Activated naive CD4-positive, alpha-beta T cell treated with anti-CD3 and anti-CD28 coated beads, Interleukin-2, amount 10 ng/mL, durations not matched to agents 7 days and 5 days (primary cell): ENCODE measurements at places on chromosomes 12 and 14.

GRCh38 chr12:107891967-107892366 lies 117.5 kb downstream of the ASCL4 start:
- no peaks in the 10 kb centered on the region for H3K36me3 ChIP-seq
- H3K4me3 ChIP-seq = no peak overlapping the region
- H3K4me1 ChIP-seq = no peaks in the 10 kb centered on the region
- no peak for DNase-seq
- no peak overlapping the region for H3K27ac ChIP-seq
- no peaks in the 10 kb centered on the region for H3K27me3 ChIP-seq

DNA sequence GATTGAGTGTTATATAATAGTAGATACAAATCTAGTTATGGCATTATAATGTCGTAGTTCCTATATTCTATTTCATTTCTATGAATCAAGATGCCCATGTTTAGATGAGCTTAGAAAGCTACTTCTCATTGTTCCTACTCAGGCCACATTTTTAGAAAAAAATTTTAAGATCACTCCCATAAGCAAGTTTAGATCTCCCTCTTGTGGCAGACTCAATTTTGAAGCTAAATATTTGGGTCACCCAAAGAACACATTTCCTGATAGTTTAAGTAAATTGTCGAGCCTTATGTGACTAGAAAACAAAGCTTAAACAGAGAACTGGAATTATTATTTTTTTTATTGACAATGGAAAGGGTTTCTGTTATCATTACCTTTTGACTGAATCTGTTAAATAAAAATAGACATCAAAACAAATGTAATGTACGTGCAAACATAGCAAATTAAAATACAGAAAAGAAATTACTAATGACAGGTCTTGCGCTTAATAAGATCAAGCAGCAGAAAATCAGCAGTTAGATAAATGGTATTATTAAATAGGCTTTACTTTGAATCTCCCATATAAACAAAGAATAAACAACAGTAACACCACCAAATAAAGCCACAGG lies 180.2 kb downstream of the ACSS3 start:
- no peak overlapping the region for H3K27ac ChIP-seq
- H3K27me3 ChIP-seq = no peaks in the 10 kb centered on the region
- no peak for DNase-seq
- H3K36me3 ChIP-seq = no peaks in the 10 kb centered on the region

DNA sequence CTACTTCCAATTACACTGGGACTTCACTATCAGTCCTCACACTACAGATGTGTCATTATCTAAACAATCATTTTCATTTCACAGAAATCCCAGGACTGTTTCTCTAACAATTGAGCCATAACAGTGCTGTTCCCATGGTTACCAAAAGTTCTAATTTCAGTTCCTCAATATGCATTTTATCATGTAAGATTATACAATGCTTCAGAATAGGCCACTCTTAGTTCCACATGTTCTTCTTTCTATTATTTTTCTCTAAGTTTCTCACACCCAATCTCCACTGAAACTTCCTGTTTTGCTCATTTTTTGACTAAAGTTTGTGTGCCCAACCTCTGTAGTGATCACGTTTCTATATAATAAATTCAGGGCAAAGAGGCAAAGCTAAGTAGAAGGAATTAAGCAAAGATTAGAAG lies 185.8 kb downstream of the DUSP6 start:
- no peak overlapping the region for H3K27ac ChIP-seq
- peaks cover 20% of the 10 kb centered on the region for H3K4me1 ChIP-seq
- H3K27me3 ChIP-seq = no peaks in the 10 kb centered on the region
- no peak overlapping the region for H3K4me3 ChIP-seq

- H3K4me1 ChIP-seq = no peaks in the 10 kb centered on the region
- H3K36me3 ChIP-seq = no peaks in the 10 kb centered on the region
- H3K27me3 ChIP-seq = no peaks in the 10 kb centered on the region
- no peak overlapping the region for H3K4me3 ChIP-seq
Measured at GRCh38 chr12:72094490-72094889, 155.8 kb downstream of the TPH2 start.

GRCh38 chr14:91942946-91943345 lies 4.5 kb downstream of the FBLN5 start:
- no peak overlapping the region for H3K4me3 ChIP-seq
- no peaks in the 10 kb centered on the region for H3K36me3 ChIP-seq
- peaks cover 40% of the 10 kb centered on the region for H3K27me3 ChIP-seq
- H3K27ac ChIP-seq = no peak overlapping the region

GRCh38 chr14:97603201-97603600 lies 806.0 kb downstream of the VRK1 start:
- H3K36me3 ChIP-seq = peaks cover 16% of the 10 kb centered on the region
- H3K27me3 ChIP-seq = no peaks in the 10 kb centered on the region
- peak; percentile 66 for DNase-seq
- H3K4me1 ChIP-seq = peaks cover 35% of the 10 kb centered on the region

GRCh38 chr12:132660052-132660451 lies 27.1 kb downstream of the POLE start:
- H3K27me3 ChIP-seq = no peaks in the 10 kb centered on the region
- peaks cover 66% of the 10 kb centered on the region for H3K36me3 ChIP-seq
- H3K4me1 ChIP-seq = peaks cover 52% of the 10 kb centered on the region
- peak overlapping the region; percentile 80 for H3K27ac ChIP-seq
- H3K4me3 ChIP-seq = no peak overlapping the region

DNA sequence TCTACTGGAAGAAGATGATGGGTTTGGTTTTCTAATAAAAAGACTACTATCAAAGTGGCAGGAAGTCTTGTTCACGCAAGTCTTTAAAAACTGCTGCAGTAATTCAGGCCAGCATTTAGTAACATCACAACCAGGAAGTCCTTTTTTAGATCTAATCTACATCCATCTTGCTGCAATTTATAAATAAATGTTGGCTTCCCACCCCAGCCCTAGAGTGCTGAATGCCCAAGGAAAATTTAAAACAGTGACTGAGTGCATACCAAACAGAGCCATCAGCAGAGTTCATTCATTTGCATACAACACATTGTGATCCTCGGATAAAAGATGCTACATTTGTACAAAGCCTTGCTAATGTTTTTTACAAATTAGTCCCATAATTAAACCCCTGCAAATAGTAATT lies 72.1 kb downstream of the PHLDA1 start:
- no peak overlapping the region for H3K4me3 ChIP-seq
- peaks cover 26% of the 10 kb centered on the region for H3K4me1 ChIP-seq
- no peak for DNase-seq
- no peaks in the 10 kb centered on the region for H3K36me3 ChIP-seq
- H3K27ac ChIP-seq = no peak overlapping the region

GRCh38 chr14:99706107-99706900 lies 22.2 kb downstream of the CYP46A1 start:
- H3K27me3 ChIP-seq = peaks cover 17% of the 10 kb centered on the region
- no peak overlapping the region for H3K27ac ChIP-seq
- H3K36me3 ChIP-seq = no peaks in the 10 kb centered on the region
- no peak for DNase-seq
- H3K4me3 ChIP-seq = no peak overlapping the region

DNA sequence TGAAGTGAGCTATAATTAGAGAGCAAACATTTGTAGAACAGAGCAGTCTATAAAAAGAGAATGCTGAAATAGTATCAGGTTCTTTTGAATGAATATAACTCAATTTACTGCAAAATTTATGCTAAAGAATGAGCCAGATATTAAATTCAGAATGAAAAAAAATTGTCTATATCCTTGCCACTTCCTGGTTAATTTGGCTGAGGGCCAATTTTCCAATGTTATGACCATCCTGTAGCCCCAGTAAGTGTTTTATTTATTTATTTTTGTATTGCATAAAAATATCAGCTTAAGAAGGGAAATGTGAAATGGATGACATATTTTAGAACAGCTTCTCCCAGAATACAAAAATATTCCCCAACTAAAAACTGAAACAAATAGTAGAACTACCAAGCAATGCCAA lies 263.4 kb downstream of the SOX5 start:
- no peaks in the 10 kb centered on the region for H3K27me3 ChIP-seq
- DNase-seq = no peak
- H3K4me1 ChIP-seq = no peaks in the 10 kb centered on the region
- H3K27ac ChIP-seq = no peak overlapping the region

- H3K27ac ChIP-seq = no peak overlapping the region
- no peaks in the 10 kb centered on the region for H3K4me1 ChIP-seq
- H3K27me3 ChIP-seq = peaks cover 77% of the 10 kb centered on the region
- no peaks in the 10 kb centered on the region for H3K36me3 ChIP-seq
- no peak for DNase-seq
Measured at GRCh38 chr14:93788543-93789227, 400 bp upstream of the PRIMA1 start.

GRCh38 chr12:67161322-67161918 lies 107.7 kb upstream of the CAND1 start:
- H3K27ac ChIP-seq = no peak overlapping the region
- no peaks in the 10 kb centered on the region for H3K27me3 ChIP-seq
- peak; percentile 60 for DNase-seq
- H3K4me1 ChIP-seq = no peaks in the 10 kb centered on the region
- H3K36me3 ChIP-seq = no peaks in the 10 kb centered on the region

DNA sequence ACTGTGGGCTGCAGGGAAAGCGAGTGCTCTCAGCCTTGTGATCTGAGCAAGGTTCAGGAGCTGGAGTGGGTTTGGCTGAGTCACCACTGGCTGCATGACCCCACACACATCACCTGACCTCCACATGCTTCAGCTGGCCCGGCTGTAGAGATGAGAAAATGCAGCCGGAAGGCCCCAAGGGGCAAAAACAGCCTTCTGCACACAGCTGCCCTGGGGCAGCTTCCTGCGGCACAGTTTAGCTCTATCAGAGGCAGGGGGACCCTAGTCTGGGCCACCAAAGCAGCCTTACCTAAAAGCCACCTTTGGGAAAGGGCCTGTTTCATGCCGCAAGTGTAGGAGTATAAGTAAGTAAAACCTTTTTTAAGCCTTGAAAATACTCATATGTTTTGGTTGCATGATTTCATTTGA lies 123.3 kb downstream of the SSPN start:
- no peak for DNase-seq
- H3K27me3 ChIP-seq = no peaks in the 10 kb centered on the region
- no peak overlapping the region for H3K27ac ChIP-seq
- no peaks in the 10 kb centered on the region for H3K36me3 ChIP-seq

DNA sequence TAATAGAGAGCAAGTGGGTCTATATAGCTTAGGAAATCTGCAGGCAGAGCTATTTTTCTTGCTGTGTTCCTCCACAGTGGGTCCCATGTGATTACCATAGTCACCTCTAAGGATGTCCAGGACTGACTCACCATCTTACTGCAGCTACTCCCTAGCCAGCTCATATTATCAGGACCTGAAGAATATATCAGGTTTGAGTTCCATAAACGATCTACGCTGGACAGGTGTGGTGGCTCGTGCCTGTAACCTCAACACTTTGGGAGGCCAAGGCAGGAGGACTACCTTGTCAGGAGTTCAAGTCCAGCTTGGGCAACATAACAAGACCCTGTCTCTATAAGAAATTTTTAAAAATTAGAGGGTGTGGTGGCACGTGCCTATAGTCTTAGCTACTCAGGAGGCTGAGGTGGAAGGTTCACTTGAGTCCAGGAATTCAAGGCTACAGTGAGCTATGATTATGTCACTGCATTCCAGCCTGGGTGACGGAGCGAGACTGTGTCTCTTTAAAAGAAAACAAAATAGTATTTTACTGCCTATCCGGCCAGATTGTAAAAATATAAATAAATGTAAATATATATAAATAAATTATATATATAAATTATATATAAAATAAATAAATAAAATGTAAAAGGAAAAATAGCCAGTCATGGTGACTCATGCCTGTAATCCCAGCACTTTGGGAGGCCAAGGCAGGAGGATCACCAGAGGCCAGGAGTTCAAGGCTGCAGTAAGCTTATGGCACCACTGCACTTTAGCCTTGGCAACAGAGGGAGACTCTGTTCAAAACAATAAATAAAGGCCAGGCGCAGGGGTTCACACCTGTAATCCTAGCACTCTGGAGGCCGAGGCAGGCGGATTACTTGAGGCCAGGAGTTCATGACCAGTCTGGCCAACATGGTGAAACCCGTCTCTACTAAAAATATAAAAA lies 6.9 kb upstream of the SPRYD4 start:
- H3K4me3 ChIP-seq = no peak overlapping the region
- H3K36me3 ChIP-seq = no peaks in the 10 kb centered on the region
- peaks cover 4% of the 10 kb centered on the region for H3K27me3 ChIP-seq
- DNase-seq = no peak
- H3K4me1 ChIP-seq = peaks cover 7% of the 10 kb centered on the region

DNA sequence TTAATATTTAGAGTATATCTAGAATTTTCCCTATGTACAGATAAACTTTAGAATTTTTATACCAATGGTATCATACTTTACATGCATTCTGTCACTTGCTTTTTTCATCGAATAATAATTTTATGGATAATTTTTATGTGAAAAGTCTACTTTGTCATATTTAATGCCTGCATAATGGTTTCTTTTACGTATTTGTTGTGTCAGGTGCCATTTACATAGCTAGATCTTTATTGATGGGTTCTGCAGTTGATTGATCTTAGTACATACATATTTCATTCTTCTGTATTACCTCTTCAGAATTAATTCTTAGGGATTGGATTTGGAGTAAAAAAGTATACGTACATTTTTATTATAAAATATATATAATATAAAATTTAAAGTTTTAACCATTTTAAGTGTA lies 77.7 kb upstream of the NEDD1 start:
- H3K27ac ChIP-seq = no peak overlapping the region
- H3K4me1 ChIP-seq = no peaks in the 10 kb centered on the region
- no peaks in the 10 kb centered on the region for H3K27me3 ChIP-seq
- DNase-seq = no peak

DNA sequence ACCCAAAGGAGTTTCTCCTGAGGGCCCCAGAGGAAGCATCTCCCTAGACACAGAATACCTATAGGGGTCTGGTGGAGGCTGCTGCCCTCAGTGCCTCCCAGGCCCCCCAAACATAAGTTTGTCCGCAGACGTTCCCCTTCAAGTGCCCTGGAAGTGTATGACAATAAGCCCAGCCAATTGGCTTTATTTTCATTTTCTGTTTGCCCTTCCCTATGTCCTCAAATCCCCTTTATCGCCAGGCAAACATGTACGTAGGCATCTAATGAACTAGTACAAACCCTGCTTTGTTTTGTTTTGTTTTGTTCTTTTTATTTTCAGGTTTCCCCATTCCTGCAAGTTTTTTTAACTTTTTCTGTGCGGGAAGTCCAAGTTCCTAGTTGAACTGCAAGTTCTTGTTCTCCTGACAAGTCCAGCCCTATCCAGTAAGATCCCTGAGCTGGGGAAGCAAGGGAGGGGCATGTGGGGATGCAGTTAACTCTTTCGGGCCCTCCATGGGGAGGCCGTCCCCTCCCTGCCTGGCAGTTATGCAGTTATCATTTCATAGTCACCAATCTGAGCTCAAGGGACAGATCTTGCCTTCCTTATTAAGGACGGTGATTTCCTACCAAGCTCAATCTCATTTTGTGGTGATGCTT lies 141.9 kb downstream of the KCNA5 start:
- no peak overlapping the region for H3K27ac ChIP-seq
- no peaks in the 10 kb centered on the region for H3K27me3 ChIP-seq
- no peak overlapping the region for H3K4me3 ChIP-seq
- no peaks in the 10 kb centered on the region for H3K4me1 ChIP-seq
- DNase-seq = no peak
- no peaks in the 10 kb centered on the region for H3K36me3 ChIP-seq
